Thymus (tissue), 14 donors: ENCODE measurements at places on chromosomes 11 and 22. TPM values are rescaled to one million over a fixed set of nuclear protein-coding genes. Genes with fewer than 3 reads are reported as not detected.
A peak's percentile ranks its signal among the peaks of the same experiment; 100 is the strongest.

DNA sequence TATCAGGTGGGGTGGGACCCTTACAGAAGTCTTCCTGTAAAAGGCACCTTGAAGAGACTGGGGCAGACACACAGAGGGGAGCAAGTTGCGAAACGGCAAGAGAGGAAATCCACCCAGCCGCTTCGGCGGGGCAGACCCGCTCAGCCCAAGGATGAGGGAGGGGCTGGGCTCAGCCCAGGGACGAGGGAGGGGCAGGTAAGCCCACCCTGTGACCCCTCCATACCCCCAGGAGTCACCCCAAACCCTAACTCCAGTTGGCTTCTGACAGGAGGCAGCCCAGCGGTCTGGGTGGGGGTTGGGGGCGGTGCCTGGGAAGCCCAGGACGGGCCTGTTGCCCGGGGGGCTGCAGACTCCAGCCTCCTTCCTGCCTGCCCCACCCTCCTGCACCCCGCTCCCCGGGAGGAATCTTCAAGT, 965 bp downstream of the OSBPL5 start:
- no peak for DNase-seq

GRCh38 chr11:68021167-68021787, 9.2 kb upstream of the NDUFS8 start:
- DNase-seq = no peak

- peak; percentile 15 for DNase-seq
Observed at GRCh38 chr11:109853156-109853776, 239.9 kb upstream of the ZC3H12C start.

DNA sequence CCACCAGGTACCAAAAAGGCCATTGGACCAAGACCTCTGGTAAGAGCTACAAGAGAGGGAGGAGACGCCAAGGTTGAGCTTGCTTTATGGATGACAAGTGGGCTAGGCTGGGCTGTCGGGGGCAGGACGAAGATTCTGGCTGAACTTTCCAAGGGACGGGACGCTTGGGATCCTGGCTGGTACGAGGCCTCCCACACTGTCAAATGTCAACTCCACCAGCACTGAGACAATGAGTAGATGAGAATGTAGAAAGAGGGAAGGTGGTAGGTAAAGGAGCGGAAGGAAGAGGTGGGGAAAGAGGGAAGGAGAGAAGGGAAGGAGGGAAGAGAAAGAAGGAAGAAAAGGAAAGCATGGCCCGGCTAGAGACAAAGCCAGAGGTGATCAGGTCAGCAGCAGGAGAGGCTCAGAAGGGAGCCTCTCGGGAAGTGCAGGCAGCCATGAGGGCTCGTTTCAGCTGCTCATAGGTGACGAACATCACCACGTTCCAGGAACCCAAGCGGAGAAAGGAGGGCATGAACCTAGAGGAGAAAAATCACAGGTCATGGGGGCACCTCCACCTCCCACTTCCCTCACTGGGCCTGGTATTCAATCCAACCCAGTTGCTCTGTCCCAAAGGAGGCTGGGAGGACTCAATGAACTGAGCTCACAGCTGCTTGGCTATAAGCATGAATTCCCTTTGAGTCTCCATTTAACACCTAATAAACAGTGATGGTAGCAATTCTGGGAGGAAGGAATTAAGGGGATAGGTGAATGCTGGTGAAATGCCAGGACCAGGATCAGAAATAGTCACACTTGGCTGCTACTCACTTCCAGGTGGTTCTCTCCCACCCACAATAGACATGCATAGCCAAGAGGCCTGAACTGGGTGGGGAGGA, 7.8 kb downstream of the UCP2 start:
- no peak for DNase-seq

DNA sequence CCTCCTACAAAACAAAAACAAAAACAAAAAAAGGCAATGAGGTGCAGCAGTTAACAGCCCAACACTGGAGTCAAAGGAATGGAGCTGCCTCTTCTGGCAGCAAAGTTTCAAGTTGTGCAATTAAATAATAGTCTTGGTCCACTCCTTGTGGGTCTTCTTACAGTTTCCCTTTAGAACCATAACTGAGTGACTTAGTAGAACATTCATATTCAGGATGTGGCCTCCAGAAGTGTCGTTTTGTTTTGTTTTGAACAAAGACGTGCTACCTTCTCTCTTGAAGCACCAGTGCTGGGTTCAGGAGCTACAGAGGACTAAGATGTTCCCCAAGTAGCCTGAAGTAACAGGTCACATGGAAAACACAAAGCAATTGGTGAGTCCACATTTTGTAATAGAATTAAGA, 2.0 kb upstream of the JAML start:
- DNase-seq = peak; percentile 75

DNA sequence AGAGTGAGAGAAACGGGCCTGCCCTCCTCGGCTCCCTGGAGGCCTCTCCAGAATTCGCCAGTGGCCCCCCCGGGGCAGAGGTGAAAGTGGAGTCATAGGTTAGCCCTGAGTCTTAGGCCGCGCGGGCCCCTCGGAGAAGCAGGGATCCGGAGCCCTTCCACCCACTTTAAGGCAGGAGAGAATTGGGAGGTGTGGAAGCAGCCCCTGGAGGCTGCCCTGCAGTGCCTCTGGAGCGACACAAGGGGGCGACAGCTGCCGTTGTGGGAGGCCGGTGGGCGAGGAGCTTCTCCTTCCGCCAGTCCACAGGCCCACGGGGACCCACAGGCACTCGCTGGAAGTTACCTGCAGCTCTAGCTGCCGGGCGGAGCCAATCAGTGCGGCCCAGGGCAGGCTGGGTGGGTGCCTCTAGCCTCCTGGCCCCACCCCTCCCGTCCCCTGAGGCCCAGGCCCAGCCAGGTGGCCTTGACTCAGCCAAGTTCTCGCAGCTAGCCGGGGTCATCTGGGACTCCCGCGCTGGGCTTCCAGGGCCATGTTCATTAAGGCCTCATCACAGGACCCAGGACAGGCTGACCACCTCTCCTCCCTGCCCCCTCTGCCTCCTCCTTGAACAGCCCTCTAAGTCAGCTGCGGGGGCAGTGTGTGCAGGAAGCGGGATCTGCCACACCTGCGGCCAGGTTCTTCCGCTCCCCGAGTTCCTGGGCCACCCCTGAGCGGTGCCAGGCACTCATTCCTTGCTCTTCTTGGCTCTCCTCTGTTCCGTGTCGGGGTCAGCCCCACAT, 5.0 kb downstream of the DGKZ start:
- no peak for DNase-seq

FGF19 gene
- total RNA-seq = 0.09 TPM

TBC1D22A gene
- total RNA-seq = 11.8 TPM

ADM2 gene
- 1.5 TPM for total RNA-seq
